Stimulated activated CD4-positive, alpha-beta T cell treated with anti-CD3 and anti-CD28 coated beads, Interleukin-12 subunit alpha, Interleukin-12 subunit beta, amount 100 ng/mL, for 24 hours (primary cell): ENCODE measurements at places on chromosomes 5 and 9.

- DNase-seq = no peak
These were observed 20.3 kb upstream of the FLT4 start for GRCh38 chr5:180669661-180670060.

- DNase-seq = no peak
These were observed 213.4 kb downstream of the ATPSCKMT start for GRCh38 chr5:10036136-10036815.

DNA sequence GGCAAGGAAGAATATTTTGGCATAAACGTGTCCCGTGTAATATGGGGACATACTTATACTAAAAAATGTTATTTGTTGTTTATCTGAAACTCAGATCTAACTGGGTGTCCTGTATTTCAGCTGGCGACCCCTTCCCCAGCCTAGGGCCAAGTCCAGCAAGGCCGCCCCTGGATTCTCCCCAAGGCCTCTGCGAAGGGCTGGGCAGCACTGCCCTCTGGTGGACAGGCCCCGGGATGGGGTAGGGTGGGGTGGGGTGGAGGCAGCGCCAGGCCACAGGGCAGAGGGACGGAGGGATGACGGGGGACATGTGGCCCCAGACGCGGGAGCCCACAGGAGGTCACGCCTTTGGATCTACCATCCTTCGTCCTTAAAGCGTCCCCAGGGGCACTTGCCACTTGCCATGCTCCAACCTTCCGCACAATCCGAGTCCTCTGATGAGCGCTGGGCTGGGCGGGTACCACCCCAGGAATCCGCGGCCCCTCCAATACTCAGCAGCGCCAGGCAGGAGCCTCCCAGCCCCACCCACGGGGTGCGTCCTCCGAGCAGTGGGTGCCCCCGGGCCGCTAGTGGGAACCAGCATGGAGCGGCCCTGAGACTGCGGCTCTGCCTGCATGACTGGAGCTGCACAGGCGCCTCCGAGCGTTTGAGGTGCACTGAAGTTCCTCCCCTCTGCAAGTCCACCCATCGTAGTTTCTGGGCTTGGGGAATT lies 7.1 kb upstream of the AGPAT2 start:
- no peak for DNase-seq

- no peak for DNase-seq
These were observed 45.5 kb downstream of the IARS1 start for GRCh38 chr9:92247981-92248380.

- no peak for DNase-seq
These were observed 2.7 kb upstream of the PLGRKT start for GRCh38 chr9:5440426-5440825.

GRCh38 chr9:32251539-32251938 lies 132.9 kb upstream of the ACO1 start:
- peak; percentile 6 for DNase-seq

DNA sequence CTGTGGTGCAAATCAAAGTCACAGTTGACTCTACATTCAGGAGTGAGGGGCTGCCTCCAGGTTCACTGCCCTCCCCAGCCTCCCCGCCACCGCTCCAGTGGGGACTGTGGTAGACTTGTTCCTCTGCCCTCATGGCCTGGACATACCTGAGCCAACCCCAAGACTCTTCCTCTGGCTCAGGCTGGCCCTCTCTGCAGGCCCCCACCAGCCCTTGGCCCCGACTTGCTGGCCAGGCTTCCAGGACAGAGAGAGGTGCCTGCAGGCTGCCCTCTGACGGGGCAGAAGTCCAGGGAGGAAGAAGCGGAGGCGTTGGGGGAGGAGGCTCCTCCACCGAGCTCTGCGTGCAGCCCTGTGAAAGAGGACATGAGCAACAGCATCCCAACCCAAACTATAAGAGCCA lies 2.8 kb upstream of the SARDH start:
- no peak for DNase-seq

DNA sequence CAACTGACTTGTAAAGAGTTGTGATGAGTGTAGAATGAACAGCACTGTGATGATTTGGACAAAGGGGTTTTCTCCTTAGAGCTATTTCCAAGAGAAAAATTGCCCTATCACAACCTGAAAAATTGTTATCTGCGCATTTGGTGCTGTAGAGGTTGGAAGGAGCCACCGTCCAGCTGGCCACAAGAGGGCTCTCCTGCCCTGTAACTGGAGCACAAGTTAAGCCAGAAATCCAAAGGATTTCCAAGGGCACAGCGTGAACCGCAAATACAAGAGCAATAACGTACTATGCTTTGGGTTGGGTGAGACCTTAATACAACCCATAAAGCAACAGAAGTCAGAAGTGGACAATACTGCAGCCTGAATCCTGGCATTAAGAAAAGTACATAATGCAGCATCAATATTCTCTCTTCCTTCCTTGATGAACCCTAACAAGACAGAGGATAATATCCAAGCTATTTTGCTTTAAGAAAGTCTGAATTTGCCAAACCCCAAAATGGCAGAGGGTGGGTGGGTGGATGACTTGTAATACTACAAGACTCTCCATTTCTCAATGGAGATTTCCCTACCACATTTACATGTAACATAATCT lies 56.8 kb upstream of the SMIM32 start:
- DNase-seq = no peak

DNA sequence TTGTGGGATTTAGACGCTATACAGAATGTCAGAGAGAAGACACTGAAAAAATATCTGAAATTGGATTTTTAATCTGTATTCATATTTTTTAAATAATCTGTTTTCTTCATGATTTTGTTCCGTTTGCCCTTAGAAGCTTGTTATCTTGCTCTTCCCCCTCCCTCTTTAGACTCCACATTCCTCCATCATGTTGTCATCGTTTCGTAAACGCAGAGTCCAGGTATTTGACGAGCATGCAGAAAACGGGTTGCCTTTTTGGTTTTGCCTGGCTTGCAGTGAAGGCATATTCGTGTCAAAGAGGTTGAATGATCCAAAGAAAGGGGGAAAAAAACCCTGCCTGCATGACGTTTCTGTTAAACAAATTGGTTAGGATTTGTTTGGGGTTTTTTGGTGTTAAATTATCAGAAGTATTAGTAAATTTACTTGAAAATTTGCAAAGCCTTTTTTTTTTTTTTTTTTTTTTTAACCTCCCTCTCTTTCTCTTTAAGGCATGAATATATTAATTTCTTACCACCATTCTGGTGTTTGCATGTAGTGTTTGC lies 2.9 kb downstream of the SPTAN1 start:
- DNase-seq = no peak

GRCh38 chr5:108481355-108481931 lies 99.5 kb upstream of the FBXL17 start:
- DNase-seq = no peak

DNA sequence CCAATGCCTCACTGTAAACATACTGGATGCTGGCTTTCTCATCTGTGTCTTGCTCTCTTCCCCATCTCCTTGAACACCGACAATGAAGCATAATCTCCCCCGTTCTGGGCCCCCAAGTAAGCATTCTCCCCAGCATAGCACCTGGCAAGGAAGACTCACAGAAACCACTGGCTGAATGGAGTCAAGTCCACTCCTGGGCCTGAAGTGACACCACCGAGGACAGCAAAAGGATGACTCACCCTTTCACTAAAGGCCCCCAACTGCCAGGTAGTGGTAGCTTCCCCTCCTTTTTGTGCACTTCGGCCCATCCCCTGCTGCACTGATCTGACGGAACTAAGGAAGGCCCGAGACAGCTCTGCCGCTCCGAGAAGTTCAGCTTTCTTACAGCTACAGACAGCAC lies 9.4 kb downstream of the VDAC1 start:
- DNase-seq = no peak

DNA sequence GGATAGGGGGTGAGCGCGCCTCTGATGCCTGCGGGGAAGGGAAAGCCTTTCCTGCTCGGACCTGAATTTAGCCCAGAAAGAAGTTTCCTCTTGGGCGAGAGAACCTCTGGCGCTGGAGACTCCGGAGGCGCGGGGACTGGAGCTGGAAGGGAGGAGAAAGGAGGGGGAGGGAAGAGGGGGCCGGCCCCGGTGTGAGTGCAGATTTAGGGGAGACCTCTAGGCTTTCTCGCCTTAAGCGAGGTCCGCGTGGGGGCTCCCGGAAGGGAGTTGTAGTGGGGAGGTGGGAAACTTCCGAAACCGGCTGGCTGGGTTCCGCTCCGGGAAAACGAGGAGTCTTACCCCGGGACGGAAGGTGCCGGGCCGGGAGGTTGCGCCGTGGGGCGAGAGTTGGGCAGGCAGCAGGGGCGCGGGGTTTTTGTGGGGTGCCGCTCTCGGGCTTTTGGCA lies 1.3 kb downstream of the PCSK5 start:
- peak; percentile 22 for DNase-seq

- peak; percentile 82 for DNase-seq
These were observed at the start of gene PRXL2C for GRCh38 chr9:96655198-96655851. PRXL2C (minus strand) TSS chr9:96655317; CDS start chr9:96655281, 36 bp downstream.

- DNase-seq = no peak
These were observed 17.3 kb upstream of the ANKRD18B start for GRCh38 chr9:33506626-33507370.

DNA sequence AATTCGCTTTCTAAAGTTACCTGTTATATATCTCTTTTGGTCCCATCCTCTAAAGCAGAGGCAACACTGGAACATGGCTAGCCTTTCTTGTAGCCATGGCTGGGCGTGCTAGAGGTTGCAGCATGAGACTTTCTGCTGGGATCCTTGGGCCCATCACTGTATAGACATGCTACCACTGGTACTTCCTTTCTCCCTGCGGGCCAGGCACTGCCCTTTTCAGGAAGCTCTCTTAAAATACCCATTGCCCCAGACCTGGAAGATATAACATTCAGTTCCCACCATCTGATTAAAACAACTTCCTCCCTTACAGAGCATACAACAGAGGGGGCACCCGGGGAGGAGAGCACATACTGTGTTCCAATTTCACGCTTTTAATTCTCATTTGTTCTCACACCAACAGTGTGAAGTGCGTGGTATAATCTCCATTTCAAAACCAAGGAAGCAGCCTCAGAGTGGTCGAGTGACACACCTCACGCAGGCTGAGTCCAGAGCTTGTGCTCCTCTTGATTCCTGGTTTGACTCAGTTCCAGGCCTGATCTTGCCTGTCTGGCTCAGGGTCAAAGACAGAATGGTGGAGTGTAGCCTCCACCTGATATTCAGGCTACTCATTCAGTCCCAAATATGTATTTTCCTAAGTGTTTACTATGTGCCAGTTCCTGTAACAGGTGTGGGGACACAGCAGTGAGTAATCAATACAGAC lies 22.6 kb downstream of the PTGS1 start:
- no peak for DNase-seq

- DNase-seq = no peak
These were observed 56.7 kb upstream of the NAA35 start for GRCh38 chr9:85884256-85884655.

- no peak for DNase-seq
These were observed 197.1 kb downstream of the MED10 start for GRCh38 chr5:6181147-6181729.

- no peak for DNase-seq
These were observed 376.6 kb downstream of the EFNA5 start for GRCh38 chr5:107294211-107294550.

- no peak for DNase-seq
These were observed 320.9 kb upstream of the KLF4 start for GRCh38 chr9:107810461-107810961.

DNA sequence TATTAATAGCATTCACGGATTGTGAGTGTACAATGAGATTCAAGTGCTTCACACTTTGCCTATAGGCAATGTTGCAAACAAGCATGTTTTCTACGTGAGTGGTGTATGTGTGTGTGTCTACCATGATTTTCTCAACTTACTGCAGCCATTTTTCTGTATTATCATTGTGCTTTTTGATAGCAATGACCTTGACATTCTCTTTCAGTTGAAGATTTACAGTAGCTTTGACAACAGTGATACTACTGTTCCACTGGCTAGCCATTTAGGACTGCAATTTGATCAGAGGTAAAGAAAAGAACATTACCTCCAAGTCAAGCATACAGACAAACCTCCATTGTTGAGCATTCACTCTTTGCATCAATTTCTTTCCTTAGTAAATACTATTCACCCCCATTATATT lies 297.0 kb downstream of the MAN2A1 start:
- DNase-seq = no peak

DNA sequence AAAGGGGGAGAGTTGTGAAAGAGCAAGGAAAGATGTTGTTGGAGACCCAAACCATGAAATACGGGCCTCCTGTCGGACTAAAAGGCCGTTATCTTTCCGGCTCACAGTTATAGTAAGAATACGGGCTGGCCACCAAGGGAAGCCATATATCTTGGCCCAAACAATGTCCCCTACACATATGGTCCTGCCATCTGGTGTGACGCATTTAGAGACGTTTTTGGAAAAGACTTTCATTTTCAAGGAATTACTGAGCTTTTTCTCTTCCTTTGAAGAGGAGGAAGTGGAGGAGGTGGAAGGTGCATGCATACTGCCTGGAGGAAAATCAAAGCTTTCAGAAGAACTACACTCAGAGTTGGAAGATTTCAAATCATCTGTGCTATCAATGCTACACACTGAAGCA lies 26.7 kb downstream of the PWWP2A start:
- DNase-seq = no peak

DNA sequence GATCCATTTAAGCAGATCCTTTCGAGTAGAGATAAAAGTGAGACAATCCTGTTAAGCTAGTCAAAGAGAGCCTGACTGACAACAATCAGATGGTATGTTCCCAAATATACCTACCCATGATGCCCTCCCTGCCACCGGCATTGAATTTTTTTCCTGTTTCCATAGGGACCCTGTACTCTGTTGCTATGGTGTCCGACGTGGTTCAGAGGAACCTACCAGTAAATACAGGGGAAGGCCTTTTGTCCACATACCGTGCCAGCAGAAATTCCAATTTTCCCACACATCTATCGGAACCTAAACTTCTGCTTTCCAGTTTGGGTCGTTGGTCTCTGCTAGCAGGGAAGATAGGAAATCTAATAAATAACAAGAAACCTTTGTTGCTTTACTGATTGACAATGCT lies 64.7 kb downstream of the MEGF10 start:
- DNase-seq = no peak

DNA sequence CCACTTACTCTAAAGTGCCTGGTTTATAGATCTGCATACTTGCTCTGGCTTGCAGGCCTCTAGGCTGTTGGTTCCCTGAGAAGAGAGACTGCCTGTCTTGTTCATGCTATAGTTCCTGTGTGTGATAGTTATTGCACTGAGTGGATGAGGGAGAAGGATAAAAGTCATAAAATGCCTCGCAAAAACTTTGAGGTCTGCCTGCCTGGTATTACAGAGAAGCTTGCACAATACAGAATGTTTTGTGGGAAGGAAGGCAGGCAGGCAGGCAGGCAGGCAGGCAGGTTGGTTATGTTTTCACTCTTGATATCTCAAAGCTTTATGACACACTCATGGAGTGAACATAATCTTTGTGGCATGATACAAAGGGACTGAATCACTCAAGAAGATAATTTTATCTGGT lies 287.1 kb downstream of the SLIT3 start:
- no peak for DNase-seq
